ENCODE measurements at places on chromosomes 6 and 20.
A peak's percentile ranks its signal among the peaks of the same experiment; 100 is the strongest.

GRCh38 chr6:140048202-140048790 is 673.8 kb upstream of the CITED2 start:
- no peak for DNase-seq

DNA sequence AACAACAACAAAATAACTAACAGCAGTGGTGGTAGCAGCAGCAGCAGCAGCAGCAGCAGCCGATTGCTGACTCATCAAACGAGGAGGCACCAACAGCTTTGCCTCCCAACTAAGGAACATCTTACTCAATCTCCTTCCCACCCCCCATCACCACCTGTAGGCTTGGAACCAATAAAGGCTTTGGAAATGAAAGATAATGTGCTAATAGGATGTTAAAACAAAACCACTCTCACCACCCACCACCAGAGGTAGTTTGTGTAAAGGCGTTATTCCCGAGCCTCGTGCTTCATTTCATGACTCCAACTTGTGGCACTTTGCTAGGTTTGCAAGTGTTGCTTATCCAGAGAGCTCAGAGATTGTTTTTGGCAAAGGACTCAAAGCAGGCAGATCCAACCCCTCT is 346.5 kb downstream of the CD83 start:
- DNase-seq, result no peak

GRCh38 chr20:41245086-41245707 is 72.3 kb downstream of the ZHX3 start:
- DNase-seq, result no peak

DNA sequence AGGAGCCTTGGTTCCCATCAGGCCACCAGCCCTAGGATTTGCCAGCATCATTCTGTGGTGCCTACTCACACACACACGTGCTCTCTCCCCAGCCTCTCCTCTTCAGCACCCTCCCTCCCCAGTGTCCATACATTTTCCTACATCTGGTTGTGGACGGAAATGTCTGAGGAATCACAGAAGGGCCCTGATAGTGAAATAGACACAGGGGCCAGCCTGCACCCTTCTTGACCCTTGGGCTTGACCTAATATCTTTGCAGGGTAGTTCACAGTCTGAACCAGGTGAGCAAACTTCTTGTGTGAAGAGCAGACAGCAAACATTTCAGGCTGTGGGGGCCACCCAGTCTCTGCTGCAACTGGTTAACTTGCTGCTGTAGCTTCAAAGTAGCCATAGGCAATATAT is 108.5 kb upstream of the NXT1 start:
- no peak for DNase-seq

GRCh38 chr6:83860782-83861495 is 1.4 kb downstream of the CYB5R4 start:
- DNase-seq, result no peak

- DNase-seq, result no peak
Observed at GRCh38 chr6:34799547-34799946, 7.7 kb downstream of the BLTP3A start.

DNA sequence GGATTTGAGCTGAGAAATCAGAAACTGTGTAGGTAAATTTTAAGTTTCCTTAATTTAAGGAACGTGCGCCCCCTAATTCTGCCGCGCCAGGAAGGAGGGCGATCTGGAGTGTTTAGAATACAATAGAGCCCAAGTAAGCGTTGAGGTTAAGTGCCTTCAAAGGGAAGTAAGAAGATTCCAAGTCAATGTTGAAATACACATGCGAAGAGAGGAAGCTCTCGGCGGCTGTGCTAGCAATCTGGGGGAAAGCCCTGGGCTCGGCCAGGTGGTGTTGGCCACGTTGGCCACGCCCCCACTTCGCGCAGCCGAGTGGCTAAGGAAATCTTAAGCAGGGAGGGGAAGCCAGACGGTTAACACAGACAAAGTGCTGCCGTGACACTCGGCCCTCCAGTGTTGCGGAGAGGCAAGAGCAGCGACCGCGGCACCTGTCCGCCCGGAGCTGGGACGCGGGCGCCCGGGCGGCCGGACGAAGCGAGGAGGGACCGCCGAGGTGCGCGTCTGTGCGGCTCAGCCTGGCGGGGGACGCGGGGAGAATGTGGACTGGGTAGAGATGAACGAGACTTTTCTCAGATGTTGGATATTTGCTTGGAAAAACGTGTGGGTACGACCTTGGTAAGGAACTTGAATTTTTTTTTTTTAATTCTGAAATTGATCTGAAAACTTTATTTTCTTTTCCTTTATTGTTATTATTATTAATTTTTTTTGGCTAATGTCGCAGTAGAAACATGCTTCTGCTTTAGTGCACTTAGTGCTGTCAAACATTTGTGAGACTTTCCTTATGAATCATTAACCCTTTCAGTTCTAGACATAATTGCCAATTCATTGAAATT is at the start of gene PRDM1:
PRDM1 (plus strand) TSS at position 353 of the 830 bp plus-strand sequence; CDS start at position 571, 218 bp downstream.
- DNase-seq, result peak; percentile 29

- DNase-seq, result no peak
Observed at GRCh38 chr6:4486568-4487315, 289.5 kb upstream of the CDYL start.

DNA sequence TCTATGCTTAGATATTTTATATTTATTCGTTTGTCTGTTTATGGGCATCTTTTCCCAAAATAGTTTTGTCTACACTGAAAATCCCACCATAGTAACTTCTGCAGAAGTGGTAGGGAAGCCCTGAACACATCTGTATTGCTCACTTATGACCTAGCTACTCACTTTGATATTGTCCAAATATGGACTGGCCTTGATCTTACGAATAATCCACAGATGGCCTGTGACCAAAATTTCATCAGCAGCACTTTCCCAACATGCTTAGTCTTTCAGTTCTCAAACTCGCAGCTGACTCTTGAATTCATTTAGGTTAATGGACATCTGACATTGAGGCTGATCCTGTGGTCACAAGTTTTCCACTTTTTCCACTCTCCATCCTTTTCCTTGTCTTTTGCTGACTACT is 80.8 kb upstream of the BEND3 start:
- no peak for DNase-seq

DNA sequence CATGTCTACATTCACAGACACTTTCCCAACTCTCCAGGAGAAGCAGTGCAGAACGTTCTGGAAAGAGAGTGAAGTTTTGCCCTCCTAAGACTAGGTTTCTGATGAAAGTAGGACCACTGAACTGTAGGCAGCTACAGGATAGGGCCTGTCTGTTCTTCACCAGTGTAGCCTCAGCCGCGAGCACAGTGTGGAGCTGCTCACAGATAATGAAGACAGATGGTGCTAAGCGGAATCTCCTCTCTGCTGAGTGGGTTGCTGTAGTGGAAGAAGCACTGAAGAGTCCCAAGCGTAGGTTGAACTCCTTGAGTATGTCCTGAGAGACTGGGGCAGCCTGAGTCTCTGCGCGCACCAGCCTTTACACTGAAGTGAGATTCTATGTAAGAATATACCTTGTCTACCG is 170.2 kb downstream of the PACRG start:
- peak; percentile 76 for DNase-seq

DNA sequence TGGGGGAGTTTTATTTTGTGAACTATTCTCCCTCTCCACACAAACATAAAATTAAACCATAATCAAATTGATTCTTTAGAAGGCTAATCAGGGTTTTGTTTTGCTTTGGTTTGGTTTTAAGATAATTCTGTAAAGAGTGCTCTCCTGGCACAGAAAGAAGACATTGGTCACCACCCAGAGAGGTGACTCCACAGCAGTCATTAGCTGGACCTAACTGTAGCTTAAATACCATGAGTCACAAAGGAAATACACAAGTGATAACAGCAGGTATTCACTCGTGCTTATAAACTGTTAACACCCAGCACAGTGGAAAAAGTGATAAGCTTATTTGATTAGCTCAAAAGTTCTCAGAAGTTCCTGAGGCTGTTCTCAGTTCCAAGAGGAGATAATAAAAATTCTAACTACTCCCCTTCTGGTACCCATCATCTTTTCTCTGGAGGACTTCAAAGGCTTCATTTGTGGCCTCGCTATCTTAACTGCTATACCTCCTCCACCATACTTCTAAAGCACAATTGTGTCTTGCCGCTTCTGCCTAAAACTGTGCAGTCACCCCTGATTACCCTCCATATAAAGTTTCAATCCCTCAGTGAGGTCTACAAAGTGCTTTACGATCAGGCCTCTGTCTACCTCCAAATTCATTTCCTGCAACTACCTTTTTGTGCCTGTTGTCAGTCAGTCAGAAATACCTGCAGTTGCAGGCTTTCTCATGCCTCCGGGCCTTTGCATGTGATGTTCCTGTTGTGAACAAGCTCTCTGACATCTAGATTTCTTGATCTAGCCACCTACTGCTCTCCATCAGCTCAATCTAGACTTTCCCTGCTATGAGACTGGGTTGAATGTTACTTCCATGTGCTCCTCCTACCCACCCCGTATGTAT is 201.1 kb downstream of the SAMD5 start:
- DNase-seq, result no peak

- DNase-seq, result no peak
Observed at GRCh38 chr6:137944793-137945498, 77.9 kb downstream of the TNFAIP3 start.

DNA sequence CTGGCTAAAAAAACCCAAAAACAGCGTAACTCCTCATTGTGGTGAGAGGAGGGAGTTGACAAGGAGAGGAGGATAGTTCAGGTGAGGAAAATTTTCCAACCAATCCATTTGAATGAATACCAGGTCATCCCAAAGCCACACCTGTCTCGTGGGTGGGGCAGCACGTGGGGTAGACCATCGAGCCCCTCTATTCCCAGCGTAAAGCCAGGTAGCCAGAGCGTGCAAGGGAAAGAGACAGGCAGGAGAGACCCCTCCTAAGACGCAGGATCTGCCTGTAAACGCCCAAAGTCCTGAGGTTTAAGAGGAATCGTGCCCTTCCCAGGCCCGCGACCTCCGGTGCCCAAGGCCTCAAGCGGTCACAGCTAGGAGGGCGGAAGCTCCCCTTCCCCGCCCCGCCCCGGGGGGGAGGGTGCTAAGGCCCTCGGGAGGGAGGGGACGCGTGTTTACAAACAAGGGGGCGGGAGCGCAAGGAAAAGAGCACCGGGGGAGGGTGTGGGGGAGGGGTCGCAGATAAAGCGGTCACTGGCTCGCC is 712 bp downstream of the RXRB start:
- no peak for DNase-seq

- no peak for DNase-seq
Observed at GRCh38 chr6:109314313-109314712, 68.0 kb downstream of the CD164 start.

DNA sequence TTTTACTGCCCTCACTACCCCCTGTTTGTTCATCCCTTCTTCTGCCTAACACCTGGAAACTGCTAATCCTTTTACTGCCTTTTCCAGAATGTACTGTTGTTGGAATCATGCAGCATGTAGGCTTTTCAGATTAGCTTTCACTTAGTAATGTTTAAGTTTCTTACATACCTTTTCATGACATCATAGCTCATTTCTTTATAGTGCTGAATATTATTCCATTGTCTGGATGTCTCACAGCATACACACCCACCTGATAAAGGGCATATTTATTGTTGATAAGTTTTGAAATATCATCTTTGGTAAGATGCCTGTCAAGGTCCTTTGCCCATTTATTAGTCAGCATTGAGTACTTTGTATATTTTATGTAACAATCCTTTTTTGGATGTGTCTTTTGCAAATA is 588.2 kb upstream of the NRSN1 start:
- no peak for DNase-seq
